ENCODE measurements at places on chromosomes 6 and 20.

GRCh38 chr20:21102603-21103311 is 3.4 kb downstream of the LINC00237 start:
- peak; percentile 49 for DNase-seq

- DNase-seq: no peak
Measured at GRCh38 chr20:60313614-60314013, 355.4 kb downstream of the CDH26 start.

- no peak for DNase-seq
Measured at GRCh38 chr6:108288742-108289141, 6.1 kb upstream of the AFG1L start.

GRCh38 chr20:663315-664090 is 10.5 kb upstream of the SRXN1 start:
- no peak for DNase-seq

DNA sequence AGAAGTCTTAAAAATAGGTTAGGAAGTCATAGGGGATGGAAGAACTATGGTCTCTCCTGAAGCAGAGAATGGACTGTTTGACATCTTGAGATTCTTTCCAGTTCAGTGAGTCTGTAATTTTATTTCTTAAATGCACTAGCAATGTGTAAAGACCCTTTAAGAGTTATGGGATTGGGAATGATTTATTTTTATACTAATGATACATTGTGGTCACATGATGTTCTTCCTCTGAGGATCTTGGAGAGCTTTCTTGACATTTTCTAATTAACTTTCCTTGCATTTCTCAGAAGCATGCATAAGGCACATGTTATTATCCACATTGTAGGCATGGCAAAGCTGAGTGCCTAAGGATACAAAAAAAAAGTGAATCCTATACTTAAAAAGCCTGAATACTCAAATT is 507.6 kb upstream of the NRSN1 start:
- DNase-seq: no peak

GRCh38 chr6:163490826-163491577 is 76.5 kb downstream of the QKI start:
- no peak for DNase-seq

DNA sequence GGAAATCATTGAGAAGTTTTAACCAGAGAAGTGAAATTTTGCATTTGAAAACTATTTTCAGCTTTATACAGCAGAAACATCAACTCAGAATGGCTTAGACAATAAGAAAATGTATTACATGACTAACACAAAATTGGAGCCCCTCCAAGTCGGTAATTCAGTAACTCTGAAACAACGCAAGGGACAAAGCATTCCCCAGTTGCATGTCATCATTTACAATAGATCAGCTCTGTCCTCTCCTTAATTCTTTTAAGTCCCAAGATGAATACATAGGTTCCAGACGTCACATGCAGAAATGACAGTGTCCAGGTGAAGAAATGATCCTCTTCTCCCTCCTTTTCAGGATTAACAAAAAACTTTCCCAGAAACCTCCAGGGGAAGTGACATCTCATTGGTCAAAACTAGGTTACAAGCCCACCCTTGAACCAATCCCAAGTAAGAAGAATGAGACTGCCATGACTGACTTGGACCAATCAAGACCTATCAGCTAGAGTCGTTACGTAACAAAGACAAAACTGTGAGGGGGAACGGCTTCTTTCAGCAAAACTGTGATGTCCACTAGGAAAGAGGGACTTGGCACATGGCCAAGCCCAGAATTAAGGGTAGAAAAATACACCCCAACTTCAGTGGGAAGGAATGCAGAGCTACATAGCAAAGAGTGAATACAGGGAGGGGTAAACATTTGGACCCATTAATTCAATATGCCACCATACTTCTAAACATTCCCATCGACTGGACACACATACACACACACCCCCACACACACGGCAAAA is 149.8 kb upstream of the PRND start:
- no peak for DNase-seq

- no peak for DNase-seq
Measured at GRCh38 chr6:27441001-27441400, 31.9 kb downstream of the ZNF184 start.
